ENCODE measurements at places on chromosomes 2 and 18.
A peak's percentile ranks its signal among the peaks of the same experiment; 100 is the strongest.

DNA sequence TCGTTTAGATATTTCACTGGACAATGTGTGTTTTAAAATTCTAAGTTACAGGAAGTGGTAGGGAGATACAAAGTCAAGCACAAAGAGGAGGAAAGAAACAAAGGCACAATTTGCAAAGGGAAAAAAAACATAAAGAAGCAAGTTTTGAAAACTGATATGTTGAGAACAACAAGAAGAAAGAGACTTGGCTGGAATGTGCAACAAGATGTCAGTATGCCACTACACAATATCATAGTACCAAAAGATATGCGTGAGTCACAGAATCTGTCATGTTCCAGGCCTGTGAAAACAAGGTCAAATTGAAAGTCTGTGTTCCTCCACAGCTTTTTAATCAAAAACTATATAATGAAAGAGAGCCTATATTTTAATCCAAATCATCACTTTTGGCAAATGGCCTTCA is 12.0 kb downstream of the EXOC6B start:
- DNase-seq: no peak

DNA sequence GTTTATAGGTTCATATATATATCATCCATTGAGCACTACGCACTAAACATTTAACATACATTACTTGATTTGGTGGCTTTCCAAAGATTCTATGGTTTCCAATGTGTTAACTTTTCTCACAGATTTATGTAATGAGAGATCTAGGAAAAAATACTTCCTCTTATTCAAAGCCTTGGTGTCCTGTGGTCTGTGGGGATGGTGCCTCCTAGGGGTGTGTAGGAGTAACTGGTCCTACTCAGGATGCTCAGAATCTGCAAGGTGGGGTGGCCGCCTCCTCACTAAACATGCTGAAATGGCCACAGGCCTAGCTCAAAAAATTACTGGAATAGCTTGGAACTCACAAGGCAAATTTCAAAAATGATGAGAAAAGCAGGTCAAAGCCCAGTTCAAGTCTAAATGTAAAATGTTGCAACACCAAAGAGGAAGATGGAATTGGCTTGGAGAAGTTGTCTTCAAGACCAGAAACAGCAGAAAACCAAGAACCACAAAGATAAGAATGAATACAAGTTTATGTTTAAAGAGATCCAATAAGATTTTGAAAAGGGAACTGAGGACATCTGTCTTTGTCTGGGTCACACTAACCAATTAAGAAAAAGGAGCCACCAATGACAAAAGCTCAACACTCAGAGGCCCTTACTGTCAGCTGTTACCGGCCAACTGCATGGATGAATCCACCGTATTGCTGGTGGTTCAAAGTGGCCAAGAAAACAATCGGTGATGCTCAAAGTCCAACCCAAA is 11.5 kb downstream of the GPR55 start:
- DNase-seq: no peak

- DNase-seq: no peak
These were observed 63.2 kb upstream of the SPAG16 start for GRCh38 chr2:213220967-213221603.

- no peak for DNase-seq
These were observed 37.4 kb upstream of the EPAS1 start for GRCh38 chr2:46259777-46260168.

DNA sequence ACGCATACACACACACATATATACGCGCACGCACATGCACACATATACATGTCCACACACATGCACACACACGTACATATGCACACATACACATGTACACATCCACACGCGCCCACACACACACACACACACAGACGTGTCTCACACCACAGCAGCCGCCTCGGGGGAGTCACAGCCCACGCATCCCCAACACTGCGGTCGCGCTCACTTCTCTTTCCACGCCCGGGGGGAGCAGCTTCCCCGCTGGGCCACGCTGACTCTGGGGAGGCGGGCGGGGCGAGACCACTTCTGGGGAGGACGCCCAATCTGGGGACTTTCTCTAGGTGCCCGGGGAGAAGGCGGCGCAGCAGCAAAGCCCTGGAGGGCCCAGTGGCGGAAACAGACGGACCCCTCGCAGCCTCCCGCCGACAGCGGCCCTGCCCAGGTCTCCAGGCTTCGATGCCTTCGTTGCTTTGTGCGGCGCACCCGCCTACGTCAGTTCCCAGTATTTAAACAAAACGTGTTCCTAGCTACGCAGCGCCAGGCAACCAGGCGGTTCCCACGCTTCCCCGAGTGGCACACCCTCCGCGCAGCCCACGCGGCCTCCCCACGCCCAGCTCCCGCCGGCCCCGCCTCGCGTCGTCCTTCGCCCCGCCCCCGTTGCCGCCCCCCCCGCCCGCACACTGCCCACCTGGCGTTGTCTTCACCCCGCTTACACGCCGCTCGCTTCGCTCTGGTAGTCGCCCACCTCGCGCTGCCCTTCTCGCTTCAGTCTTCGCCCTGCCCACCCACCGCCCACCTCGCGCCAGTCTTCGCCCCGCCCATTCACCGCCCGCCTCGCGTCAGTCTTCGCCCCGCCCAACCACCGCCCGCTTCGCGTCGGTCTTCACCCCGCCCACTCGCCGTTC is 810 bp upstream of the RBFA start:
- peak; percentile 83 for DNase-seq

GRCh38 chr2:88832311-88832991 is 141.0 kb downstream of the RPIA start:
- DNase-seq: no peak

- DNase-seq: no peak
These were observed 8.8 kb upstream of the DSG1 start for GRCh38 chr18:31309115-31309514.

GRCh38 chr2:236608710-236609109 is 39.1 kb downstream of the ACKR3 start:
- no peak for DNase-seq

DNA sequence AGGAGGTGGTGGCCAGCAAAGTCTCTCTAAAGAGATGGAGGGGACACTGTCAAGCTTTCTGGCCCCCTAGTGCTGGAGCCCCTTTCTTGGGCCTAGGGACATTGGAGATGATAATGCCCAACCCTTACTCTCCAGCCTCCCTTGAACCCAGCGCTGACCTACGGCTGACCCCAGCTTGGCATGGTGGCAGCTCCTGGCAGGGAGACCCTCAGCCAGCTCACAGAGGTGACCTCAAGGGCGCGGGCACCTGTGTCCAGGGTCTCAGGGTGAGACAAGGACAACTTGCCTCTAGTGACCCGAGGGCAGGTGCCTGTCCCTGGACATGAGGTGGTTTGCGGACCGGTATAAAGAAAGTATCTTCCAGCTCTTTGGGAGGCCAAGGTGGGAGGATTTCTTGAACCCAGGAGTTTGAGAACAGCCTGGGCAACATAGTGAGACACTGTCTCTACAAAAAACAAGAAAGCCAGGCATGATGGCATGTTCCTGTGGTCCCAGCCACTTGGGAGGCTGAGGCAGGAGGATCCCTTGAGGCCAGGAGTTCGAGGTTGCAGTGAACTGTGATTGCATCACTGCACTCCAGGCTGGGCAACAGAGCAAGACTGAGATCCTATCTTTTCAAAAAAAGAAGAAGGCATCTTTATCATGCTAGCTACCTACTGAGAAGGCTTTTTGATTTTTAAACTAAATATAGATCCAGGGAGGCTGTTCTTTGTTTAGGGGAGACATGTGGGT is 3.3 kb upstream of the PER2 start:
- DNase-seq: no peak

DNA sequence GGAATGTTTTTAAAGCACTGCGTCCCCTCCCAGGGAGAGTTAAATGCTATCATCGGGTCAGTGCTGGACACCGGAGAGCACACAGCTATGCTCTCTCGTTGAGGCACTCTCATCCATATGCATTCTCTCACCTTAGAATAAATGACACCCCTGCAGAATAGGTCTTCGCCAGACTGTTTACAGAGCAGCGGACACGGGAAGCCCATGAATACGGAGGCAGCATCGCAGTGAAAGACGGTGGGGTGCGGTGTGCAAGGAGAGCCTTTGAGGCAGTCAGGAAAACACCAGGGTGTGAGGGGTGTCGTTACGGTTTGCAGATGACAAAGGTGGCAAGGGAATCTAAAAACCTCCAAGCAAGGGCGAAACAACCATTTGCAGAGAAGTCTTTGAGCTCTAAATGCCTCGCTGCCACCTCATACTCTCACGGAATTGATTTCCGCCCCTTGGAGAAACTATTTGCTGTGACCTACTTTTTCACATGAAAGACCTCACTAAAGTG is 169.2 kb upstream of the FHL2 start:
- DNase-seq: no peak

DNA sequence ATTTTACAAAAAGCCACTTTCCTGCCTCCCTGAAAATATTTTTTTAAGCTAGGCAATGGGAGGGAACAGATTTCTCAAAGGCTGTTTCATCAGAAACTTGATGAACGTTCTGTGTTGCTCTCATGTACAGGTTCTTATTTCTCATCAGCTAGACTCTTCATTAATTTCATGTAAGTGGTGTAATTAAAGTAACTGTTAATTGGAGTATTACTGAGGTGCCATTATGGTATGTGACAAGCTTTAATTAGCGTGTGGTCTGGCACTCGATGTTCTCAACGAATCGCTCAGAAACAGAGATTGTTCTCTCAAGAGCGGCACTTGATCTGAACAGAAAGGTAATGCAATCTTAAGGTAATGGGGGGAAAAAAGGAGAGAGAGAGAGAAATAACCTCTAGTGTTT is 81.9 kb upstream of the MYCN start:
- DNase-seq: no peak

- DNase-seq: no peak
These were observed 61.9 kb upstream of the CREB1 start for GRCh38 chr2:207467716-207468347.

DNA sequence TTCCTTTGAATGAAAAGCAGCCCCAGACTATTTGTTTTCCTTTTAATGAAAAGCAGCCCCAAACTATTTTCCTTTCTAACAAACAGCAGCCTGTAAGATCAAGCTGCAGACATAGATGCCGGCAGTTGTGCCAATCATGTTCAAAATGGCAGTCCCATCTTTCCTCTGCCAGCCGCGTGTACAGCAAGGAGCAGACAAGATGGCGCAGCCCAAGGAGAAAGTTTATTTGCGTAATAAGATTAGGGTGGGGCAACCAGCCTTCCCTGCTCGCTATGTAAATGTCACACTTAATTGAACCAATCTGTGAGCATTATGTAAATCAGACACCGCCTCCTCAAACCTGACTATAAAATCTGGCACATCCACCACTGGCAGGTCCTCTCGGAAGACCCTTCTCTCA is 226.0 kb downstream of the TGIF1 start:
- DNase-seq: no peak

GRCh38 chr2:35870713-35871112 is 484.9 kb upstream of the CRIM1 start:
- no peak for DNase-seq

DNA sequence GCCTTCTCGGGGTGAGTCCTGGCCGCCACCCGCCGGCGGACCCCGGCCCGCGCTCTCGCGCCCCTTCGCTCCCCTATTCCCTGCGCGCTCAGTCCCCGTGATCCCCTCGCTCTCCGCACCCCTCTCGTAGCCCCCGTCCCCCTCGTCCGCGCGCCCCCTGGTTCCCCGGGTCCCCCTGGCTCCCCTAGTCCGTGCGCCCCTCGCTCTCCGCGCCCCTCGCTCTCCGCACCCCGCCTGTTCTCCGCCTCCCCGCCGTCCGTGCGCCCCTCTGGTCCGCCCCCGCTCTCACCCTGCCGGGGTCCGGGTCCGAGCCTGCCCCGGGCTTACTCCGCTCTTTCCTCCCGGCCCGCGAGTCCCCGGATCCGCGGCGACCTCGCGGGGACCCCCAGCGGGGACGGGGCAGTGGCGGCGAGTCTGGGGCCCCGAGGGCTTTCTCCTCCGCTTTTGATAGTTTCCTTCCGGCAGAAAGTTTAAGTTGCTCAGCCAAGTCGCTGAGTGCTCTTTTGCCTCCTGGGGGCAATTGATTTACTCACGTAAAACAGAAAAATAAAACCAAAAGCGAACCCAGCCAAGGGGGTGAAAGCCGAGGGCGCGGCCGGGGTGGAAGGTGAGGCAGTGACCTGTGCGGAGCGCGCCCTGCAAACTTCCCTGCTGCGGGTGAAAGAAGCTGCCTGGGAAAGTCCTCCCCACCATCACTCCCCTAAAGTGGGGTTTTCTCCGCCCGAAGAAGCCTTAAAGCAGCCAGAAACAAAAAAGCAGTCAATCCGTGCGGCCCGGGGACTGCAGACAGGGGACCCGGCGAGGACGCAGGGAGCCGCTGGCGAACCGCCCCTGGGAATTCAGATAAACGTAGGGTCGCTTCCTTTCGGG is 568 bp downstream of the RAB31 start:
- no peak for DNase-seq

DNA sequence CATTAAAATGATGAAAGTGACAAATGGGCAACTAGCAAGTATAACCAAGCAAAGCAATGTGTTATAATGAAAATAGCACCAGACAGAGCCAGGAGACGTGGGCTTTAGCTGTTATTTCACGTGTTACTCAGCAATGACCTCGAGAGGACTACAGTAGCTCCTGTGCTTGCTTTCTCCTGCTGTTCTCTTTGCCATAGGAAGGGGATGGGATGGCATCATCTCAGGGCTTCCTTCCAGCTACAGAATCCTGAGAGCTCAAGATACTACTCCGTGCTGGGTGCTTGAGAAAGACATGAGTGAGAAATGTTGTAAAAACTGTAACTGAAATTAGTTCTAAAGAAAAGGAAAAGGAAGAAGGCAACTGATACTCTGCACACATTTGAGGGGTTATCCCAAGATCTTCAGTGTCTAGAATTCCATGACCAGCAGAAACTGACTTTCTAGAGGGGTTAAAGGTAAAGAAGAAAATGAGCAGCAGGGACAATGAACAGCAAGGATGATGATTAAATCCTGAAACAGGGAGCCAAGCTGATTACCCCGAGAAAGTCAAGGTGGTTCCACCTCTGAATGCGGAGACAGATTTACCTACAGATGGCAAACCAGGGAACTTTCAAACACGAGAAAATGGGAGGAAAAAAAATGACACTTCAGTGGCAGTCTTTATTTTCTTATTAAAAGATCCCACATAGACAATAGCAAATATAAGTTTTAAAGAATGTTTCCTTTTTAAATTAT is 33.4 kb downstream of the GAREM1 start:
- DNase-seq: no peak

- no peak for DNase-seq
These were observed 47.9 kb downstream of the HADHB start for GRCh38 chr2:26292646-26293045.

- DNase-seq: no peak
These were observed 127.7 kb downstream of the DYSF start for GRCh38 chr2:71581026-71581425.

- no peak for DNase-seq
These were observed 101.6 kb upstream of the SIX3 start for GRCh38 chr2:44839771-44840502.

- peak; percentile 67 for DNase-seq
These were observed 45.6 kb upstream of the ODC1 start for GRCh38 chr2:10493634-10494281.
